Stimulated activated CD4-positive, alpha-beta T cell treated with anti-CD3 and anti-CD28 coated beads, TNF-alpha, amount 100 ng/mL, for 1 hour (primary cell): ENCODE measurements at places on chromosomes 13 and 19.
A peak's percentile ranks its signal among the peaks of the same experiment; 100 is the strongest.

DNA sequence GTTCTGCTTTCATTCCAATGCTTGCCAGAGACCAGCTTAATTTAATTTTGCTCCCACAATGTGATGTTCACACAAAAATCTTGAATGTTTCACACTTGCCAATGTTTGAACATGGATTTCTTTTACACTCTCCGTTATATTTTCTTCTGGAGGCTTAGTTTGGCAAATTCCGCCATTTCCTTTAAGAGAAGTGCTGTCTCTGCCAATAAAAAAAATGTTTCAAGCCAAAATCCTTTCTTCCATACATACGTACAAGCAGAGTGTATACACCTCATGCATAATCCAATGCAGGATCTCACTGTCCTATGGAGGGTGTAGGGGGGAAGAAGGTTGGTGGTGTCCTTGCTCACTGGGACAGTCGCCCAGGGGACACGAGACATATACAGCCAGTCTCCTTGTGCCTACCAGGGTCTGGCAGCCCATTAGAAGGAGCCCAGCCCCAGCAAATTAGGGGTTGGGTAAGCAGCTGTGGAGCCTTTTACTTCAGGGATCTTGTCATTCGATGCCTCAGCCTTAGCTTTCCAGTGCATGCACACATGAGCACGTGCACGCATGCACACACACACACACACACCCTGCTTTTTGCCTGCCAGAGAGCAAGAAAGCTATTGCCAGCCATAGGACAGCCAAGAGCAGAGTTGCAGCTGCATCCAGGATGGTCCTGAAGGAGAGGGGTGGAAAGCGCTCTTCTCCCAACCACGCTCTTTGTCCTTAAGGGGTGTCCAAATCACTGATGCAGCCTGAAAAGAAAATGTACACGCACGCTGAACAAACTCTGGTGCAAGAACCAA, 208.3 kb downstream of the FOXO1 start:
- DNase-seq = no peak

DNA sequence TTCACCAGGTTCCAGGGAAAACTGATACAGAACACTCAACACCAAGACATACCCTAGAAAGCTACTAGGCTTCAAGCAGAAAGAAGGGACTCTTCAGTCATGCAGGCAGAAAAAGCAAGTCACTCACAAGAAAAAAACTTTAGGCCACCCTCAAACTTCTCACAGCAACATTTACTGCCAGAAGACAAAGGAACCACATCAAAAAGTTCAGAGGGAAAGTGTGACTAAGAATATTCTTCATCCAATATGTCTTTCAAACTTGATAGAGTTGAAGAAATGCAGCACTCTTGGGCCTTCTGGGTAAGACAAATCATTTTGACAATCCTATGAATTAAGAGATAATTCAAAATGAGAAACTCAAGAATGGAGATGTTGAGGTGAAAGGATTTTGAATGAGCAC, 7.7 kb downstream of the DZIP1 start:
- no peak for DNase-seq

GRCh38 chr19:48139053-48139452, 28.4 kb upstream of the PLA2G4C start:
- DNase-seq = no peak

DNA sequence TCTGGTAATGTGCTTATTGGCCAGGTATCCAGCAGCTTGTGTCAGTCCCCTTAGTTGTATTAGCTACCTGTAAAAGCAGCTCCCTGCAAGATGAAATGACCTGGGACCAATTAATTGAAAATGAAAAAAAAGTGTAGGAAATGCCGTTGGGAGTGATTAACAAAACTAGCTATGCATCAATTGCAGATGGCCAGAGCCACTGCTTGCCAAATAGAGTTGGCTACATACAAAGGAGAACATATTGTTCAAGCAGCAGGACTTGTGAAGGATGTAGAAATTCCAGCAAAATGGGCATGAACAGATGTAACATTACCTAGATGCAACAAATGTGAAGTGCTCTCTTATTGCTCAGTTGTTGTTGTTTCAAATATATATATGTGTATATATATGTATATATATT, 300.5 kb downstream of the PCDH17 start:
- DNase-seq = no peak

DNA sequence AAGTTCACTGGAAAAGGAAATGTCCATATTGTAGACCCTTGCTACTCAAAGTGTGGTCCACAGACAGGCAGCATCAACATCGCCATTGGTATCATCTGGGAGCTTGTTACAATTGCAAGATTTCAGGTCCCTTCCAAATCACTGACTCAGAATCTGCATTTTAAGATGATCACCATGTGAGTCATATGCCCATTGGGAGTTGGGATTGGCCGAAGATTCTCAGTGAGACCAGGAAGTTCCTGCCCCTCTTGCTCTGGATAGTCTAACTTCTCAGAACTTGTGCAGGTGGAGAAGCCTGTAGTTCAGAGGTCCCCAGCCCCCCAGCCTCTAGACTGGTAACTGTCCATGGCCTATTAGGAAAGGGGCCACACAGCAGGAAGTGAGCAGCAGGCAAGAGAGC, 48.9 kb upstream of the URAD start:
- DNase-seq = no peak

GRCh38 chr13:45068036-45069001, 52.0 kb upstream of the GTF2F2 start:
- DNase-seq = no peak

- DNase-seq = no peak
These were observed 78.5 kb upstream of the MCF2L start for GRCh38 chr13:112890316-112891145.

GRCh38 chr19:6772028-6772865, at the start of gene VAV1:
Gene VAV1, plus strand, starts transcription at chr19:6772708. Its CDS starts 100 bp downstream, at chr19:6772808.
- peak; percentile 66 for DNase-seq

GRCh38 chr13:95388420-95389079, 87.3 kb upstream of the ABCC4 start:
- DNase-seq = no peak

DNA sequence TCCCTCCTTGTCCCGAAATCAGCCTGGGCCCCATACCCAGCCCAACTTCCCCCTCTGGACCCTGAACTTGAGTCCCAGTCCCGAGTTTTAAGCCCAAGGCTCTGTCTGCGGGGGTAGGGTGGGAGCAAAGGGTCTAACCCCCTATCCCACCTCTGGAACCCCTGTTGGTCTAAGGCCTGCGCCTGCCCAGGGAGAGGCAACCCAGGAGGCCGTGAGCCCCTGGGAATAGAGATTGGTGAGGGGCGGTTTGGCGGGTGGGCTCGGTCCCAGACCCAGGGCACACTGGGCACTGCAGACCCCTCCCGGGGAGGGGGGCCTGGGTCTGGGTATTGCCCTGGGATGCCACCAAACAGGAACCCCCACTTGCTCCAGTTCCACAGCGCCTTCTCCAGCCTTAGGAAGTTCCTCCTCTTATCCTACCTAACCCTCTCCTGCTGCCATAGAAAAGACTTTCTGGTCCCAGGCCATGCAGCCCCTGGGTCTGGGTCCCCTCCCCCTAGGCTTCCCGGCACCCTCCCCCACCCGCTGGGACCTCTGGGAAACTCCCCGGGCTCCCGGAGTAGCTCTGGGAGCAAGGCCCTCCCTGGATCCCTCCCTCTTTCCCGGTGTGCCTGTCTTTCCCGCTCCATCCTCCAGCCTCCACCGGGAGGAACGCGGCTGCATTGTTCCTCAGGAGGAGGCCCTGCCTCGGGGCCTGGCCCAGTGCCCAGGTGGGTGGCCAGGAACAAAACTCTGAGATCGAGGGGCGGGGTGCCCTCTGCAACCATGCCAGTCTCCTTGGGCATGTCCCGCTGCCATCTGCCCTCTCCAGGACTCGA, 33.6 kb upstream of the NANOS3 start:
- no peak for DNase-seq

- DNase-seq = no peak
These were observed 9.8 kb downstream of the IRS2 start for GRCh38 chr13:109776575-109776974.

DNA sequence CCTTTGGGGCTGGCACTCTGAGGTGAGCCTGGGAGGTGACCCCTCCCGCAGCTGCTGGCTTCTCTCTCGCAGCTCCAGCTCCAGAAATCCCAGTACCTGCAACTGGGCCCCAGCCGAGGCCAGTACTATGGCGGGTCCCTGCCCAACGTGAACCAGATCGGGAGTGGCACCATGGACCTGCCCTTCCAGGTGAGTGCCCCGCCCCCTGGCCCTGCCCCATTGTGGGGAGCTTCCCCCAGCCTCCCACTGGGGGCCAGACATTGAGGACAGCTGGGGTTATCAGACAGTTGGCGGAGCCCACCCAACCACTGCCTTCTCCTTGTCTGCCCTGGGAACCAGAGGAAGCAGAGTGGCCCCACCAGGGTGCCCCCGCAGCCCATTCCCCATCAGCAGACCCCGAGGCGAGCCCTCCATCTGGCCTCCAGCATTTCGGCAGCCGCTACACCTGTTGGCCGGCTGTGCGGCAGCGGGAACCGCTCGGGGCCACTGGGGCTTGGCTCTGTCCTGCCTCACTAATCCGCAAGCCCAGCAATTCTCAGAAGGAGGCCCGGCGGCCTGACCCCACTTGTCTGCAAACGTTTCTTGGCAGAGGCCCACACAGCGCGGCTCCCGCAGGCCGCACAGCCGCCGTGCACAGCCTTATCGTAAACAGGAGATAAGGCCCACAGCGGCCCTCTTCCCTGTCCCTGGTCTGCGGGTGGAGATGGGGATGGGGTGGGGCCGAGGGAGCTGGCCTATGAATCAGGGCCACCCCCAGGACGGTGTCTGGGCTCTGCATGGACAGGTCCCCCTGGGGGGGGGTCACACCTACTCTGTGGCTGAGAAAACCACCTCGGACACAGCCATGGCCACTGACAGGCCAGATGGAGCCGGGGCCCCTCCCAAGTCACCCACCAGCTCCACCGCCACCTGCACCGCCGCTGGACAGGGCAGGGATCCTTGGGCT, 48.0 kb downstream of the COMP start:
- no peak for DNase-seq

DNA sequence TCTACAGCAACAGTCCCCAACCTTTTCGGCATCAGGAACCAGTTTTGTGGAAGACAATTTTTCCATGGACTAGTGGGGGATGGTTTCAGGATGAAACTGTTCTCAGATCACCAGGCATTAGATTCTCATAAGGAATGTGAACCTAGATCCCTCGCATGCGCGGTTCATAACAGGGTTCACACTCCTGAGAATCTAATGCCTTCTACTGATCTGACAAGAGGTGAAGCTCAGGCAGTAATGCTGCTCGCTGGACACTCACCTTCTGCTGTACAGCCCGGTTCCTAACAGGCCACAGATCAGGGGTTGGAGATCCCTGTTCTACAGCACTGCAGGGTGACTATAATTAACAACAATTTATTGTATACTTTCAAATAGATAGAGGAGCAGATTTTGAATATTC, 21.9 kb downstream of the USP12 start:
- no peak for DNase-seq

DNA sequence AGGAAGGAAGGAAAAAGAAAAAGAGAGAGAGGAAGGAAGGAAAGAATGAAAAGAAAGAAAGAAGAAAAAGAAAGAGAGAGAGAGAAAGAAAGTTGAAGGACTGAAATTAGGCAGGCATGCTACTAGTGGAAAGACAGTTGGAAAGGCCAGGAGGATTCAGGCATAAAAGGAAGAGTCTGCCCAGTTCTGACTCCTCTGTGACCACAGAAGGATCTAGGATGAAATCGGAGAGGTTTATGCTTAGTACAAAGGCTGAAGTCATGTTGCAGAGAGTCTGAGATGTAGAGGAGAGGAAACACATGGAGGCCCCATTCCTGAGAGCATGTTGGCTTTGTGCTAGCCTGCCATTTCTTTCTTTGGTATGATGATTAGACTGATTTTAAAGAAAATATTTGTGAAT, 246.5 kb upstream of the ARGLU1 start:
- no peak for DNase-seq
